ENCODE measurements at places on chromosomes 4 and X.
A peak's percentile ranks its signal among the peaks of the same experiment; 100 is the strongest.

GRCh38 chrX:97045470-97045869 is 161.8 kb downstream of the RPA4 start:
- DNase-seq, result no peak

GRCh38 chr4:73945140-73945539 is 36.7 kb downstream of the PF4 start:
- no peak for DNase-seq

DNA sequence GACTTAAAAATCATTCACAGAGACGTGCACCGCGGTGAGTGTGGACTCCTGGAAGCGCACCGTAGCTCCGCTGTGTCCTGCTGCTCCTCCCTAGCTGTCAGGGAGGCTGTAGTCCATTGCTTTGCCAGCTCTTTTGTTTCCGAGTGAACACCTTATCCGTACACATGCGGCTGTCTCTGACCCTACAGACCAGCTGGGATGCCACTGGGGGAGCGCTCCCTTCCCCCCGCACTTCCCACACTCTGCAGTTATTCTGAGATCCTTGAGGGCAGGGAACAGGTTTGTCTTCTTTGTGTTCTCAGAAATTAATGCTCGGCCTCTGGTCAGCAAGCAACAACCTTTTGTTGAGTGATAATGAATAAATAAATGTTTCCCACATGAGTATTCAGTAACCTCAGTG is 33.7 kb upstream of the MSANTD1 start:
- no peak for DNase-seq

DNA sequence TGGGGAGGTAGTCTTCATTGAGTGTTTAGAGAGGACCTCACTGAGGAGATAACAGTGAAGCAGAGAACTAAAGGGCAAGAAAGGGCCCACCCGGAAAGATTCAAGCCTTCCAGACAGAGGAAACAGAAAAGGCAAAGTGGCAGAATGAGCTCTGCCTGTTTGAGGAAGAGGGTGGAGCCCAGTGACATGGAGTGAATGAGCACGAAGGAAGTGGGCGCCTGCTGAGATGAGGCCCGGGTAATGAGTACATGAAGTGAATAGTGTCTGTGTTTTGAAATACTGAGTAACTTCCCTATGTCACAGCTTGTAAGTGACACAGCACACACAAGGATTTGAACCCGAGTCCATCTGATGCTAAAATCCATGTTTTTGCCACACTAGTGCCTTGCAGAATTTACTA is 32.5 kb upstream of the TLR2 start:
- peak; percentile 52 for DNase-seq

- no peak for DNase-seq
Observed at GRCh38 chrX:136198678-136199243, 51.4 kb downstream of the FHL1 start.

- DNase-seq, result no peak
Observed at GRCh38 chr4:6730603-6731317, 14.8 kb downstream of the BLOC1S4 start.

- DNase-seq, result no peak
Observed at GRCh38 chr4:145195167-145195952, 15.0 kb upstream of the OTUD4 start.

DNA sequence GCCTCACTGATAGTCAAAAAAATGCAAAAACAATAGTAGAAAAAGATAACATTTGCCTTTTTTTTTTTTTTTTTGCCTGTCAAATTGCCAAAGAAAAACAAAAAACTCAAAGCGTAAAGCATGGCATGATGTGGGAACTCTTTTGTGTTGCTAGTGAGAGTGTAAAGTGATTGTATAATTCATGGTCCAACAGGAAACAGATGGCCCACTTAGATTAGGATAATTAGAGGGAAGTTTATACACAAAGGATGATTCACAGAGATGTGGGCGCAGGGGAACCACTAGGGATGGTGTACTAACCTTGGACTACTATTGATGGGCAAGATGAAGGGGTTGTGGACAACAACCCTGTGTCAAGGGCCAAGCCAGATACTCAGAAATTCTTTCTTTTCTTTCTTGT is 16.4 kb downstream of the MCUB start:
- DNase-seq, result no peak

DNA sequence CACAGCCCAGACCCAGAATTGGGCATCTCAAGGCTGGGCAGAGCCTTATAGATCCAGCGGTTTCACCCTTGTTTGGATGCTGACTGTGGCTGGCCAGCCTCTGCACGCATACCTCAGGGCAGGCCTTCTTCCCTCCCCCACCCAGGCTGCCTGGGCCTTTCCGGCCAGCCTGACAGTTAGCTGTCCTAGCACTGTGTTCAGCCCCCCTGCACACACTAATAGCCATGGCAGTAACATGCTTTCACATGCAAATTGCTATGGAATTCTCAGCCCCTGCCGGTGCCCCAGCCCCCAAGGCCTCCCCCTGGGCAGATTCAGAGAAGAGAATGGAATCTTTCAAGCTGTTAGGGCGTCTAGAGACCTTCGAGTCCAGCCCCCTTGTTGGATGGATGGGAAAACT is 17.7 kb downstream of the EFNB1 start:
- no peak for DNase-seq

GRCh38 chr4:153549405-153549804 is 83.2 kb downstream of the TMEM131L start:
- DNase-seq, result no peak

DNA sequence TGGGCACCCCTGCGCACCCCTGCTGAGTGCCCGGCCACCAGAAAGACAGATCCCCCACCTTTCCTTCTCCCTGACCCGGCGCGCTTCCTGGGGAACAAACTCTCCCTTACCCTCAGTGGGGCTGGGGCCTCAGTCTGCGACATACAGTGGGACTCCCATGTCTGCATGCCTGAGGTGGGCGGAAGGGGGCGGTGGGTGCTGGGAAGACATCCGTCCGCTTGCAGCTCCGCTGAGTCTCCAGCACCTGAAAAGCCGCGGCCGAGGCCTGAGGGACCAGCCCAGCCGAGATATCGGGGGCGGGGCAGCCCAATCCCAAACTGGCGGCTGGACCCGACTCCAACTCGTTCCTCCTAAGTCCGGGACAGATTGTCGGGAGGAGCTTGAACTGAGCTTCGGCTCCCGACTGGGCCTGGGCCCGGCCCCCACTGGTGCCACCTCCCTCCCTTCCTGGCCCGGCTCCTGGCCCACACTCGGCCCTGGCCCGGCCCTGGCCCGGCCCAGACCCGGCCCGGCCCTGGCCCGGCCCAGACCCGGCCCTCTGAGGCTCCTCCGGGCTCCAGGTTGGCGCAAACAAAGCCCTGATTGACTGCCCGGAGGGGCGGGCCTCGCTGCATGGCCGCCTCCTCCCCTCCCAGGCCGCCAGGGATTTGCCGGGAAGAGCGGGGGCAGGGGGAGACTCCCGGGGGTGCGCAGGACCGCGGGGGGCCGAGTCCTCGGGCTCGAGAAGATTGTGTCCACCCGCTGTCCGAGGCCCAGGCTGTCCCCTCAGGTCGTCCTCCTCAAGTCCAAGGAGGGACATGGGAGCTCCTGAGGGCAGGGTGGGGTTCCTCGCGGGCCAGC is 877 bp upstream of the SLC16A2 start:
- DNase-seq, result no peak

GRCh38 chr4:140004549-140004895 is 149.5 kb downstream of the MAML3 start:
- DNase-seq, result no peak

DNA sequence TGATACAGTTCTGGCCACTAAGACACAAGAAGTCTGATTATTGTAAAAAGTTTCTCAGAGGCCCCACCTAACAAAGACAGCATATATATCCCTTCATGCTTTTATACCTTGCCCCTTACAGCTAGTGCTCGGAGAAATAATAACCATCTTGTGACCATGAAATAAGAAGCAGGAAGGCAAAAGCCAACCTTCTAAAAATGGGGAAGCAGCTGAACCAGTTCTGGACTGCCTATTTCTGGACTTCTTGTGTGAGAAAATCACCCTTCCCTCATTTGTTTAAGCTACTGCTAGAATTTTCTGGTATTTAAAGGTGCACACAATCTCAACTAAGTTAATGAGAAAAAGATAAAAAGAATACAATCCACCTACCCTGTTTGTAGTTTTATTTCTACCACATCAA is 87.5 kb downstream of the CNOT6L start:
- DNase-seq, result no peak

DNA sequence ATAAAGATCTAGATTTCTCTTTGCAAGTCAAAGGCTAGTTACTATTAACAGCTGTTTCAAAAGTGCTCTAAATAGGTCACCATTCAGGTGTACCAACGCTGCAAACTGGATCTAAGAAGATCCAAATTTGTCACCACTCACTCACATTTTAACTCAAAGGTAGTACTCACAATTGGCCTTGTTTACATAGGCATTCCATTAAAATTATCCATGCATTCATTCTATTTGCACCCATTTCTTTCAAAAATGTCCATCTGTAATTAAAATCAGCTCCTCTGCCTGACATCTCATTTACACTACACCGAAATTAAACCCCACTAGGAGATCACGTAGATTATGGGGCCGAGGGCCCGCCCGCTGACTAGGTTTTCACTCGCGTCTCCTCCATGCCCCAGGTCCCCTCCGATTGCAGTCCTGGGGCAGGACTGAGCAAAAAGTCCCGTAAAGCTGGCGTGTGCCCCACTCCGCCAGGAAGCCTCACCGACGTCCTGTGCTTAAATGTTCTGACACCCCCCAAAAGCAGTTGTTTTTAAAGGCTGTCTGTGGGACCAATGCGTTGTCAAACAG is 1.3 kb upstream of the ING2 start:
- peak; percentile 8 for DNase-seq

GRCh38 chr4:145423017-145423708 is 58.5 kb upstream of the SMAD1 start:
- no peak for DNase-seq

- no peak for DNase-seq
Observed at GRCh38 chrX:147559191-147559590, 352.5 kb upstream of the FMR1 start.

- no peak for DNase-seq
Observed at GRCh38 chrX:113726898-113727297, 857.0 kb upstream of the HTR2C start.

DNA sequence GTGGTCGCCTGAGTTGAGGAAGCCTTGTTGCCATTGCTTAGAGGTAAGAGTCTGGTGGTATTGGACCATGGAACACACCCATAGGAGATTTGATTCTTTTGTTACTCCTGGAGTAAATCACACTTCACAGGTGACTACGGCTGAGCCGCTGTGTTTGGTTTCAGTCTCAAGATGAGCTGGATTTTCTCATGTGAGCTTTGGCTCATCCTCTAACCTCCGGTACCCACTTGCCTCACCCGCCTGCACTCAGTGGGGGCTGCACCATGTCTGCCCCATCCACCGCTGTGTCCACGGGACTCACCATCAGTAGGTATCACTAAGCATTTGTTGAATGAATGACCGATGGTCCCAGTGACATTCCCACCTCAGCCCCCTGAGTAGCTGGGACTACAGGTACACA is 52.7 kb downstream of the HTT-AS start:
- DNase-seq, result no peak

DNA sequence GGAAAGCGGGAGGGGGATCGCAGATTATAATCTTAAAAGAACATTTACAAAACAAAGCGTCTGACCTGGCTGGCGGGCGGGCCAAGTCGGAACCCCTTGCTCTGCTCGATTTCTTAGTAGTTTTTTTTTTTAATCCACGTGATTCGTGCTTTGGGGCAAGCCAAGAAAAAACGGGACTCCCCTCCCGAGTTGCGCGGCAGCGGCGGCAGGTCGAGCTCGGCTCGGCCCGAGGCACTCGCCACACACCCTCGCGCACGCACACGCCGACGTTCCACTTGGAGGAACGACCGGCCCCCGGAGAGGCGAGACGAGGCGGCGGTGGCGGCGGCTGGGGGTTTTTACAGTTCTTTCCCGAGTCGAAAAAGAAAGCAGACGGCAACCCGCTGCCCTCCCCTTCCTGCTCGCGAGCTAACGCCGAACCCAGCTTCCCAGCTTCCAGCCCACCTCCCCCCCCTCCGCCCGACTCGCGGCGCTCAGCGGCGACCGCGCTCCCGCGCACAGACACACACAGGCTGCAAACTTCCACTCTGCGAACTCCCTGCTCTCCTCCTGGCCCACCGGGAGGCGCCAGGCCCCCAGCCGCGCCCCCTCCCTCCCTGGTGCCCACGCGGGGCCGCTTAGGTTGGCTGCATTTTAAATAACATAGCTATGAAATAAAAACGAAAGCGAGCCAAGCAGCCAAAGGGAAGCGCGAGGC is 1.2 kb downstream of the BCOR start:
- DNase-seq, result peak; percentile 63

- DNase-seq, result no peak
Observed at GRCh38 chr4:152360045-152360410, 175.9 kb downstream of the FBXW7 start.

DNA sequence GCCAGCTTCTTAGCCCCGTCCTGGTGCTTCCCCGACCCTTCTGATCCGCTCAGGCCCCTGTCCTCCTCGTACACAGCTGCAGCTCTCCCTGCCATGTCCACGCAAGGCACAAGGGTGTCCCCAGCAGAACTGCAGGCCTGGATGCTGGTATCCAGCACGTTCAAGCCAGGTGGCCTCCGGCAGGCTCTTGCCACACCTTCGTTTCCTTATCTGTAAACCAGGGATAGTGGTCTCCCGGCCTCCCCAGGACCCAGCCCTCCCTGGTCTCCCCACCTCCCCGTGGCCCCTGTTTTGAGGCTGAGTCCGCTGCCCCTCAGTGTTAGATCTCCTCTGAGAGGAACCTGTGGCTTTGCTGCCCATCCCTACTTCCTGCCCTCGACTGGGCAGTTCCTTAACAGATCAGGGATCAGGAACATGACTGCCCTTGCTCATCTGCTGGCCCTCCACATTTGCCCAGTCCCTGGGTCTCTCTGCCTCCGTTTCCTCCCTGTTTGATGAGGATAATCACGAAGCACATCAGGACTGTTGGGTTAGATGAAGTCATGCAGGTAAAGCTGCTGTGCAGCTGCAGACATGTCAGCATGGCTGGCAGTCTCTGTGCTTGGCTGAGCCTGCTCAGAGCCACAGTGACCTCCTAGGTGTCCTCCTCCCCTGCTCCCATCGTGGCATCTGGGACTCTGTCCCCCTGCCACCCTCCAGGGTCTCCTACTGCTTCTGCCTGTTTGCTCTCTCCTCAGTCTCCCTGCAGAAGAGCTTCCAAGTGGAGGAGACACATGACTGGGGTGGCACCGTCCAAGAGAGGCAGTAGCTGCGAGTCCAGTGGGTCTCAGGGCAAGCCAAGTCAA is 32.9 kb downstream of the PIGG start:
- DNase-seq, result no peak

GRCh38 chr4:101190751-101191150 is 156.6 kb downstream of the PPP3CA start:
- no peak for DNase-seq

- no peak for DNase-seq
Observed at GRCh38 chrX:123425471-123425870, 241.4 kb downstream of the GRIA3 start.

- DNase-seq, result no peak
Observed at GRCh38 chr4:85210353-85210752, 243.9 kb upstream of the WDFY3 start.

DNA sequence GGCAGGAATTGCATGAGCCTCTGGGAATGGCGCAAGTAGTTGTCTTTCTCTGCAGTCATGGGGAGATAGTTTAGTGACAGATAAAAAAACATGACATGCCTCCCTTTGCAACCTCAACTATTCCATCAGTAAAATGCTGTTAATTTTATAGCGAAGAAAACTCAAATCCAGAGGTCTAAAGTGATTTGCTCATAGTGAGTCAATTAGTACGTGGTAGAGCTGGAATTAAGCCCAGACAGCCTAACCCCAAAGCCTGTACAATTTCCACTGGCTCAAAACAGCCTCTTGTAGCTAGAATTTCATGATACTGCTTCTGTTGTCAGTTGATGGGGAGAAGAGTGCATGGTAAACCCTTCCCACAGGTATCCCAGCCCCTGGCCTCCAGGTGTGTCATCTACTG is 81.3 kb upstream of the TRPC5 start:
- DNase-seq, result no peak

- no peak for DNase-seq
Observed at GRCh38 chrX:77749695-77750094, 36.3 kb downstream of the ATRX start.

Data from CD4-positive, alpha-beta T cell treated with Interleukin-2 at 100 ng/mL for 4 hours (primary cell).